Stimulated activated naive CD4-positive, alpha-beta T cell (primary cell): ENCODE measurements at places on chromosomes 1 and 21.

DNA sequence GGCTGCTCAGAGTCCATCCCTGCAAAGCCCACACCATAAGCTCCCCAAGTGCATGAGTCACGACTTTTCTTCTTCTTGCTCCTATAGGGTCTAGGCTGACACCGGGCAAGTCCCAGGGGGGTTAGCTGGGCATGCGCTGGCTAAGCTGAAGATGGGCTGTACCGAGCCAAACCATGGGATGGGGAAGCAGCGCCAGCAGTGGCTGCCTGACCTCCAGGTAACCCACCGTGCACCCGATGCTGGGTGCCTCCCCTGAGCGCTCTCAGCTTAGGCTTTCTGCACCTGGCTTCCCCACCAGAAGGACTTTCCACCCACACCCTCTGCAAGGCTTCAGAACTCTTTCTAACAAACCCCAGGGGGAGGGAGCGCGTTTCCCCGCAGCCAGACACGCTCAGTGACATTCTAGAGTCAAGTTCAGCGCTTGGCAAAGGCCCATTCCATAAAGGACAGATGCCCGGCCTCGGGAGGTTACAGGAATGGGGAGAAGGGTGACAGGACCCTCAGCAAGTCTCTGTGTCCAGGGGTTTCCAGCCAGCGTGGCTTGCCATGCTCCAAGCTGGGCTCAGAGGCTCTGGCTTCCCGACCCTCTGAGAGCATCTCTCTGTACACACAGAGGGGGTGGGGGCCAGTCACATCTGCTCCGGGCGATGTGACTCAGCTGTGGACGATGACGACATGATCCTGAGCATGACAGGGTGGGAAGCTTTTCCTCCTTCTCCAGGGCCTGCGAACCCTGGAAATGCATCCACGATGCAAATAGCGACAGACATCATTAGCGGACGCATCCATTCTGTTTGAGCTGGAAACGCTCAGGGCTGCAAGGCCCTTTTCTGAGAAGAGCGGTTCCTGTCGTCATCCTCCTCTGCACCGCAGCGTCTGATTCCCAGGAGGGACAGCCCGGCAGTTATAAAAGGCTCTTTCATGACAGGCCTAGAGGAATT lies 107.8 kb downstream of the SIK1 start:
- no peak for DNase-seq

DNA sequence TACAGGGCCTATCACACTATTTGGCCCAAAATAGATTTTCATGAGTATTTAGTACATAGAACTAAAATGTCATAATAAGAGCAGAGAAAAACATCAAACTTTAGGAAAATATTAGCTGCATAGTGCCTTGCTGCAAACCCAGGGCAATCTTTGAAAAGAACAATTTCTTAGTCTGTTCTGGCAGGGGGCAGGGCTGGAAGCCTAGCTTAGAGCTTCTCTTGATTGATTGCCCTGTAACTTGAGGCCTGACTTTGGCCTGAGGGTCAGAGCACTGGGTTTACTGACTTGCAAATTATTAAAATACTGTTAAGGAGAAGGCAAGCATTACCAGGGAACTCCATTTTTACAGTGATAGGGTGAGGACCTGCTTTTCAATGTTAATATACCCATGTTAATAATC lies 115.8 kb upstream of the SPAG17 start:
- DNase-seq: no peak

GRCh38 chr1:8870616-8871538 lies 7.6 kb downstream of the ENO1 start:
- no peak for DNase-seq

DNA sequence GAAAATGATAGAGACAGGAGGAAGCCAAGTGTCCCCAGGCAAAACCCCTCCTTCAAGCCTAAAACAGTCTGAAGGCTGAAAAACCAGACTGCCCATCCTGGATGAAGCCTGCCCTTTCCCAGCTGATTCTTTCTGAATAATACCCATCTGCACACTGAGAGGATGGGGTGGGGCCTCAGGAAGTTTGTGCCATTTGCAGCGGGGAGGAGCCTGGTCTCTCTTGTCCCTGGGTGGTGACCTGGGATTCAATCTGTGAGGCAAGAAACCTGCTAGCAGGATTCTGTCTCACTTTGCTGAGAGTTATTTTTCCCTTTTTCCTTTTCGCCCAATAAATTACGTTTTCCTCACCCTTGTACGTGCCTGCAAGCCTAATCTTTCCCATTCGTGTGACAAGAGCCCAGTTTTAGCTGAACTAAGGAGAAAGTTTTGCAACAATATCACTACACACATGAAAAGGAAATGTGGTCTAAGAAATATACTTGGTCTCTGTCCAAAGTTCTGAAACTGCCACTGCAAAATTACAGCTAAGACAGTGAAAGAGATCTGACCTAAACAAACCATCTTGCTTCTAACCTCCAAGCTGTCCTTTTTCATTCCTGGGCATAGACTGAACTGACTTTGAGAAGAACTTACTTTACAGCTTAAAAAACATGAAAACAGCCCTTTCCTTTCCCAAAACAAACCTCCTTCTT lies 105.0 kb downstream of the COP1 start:
- no peak for DNase-seq

GRCh38 chr1:5890346-5891106 lies 101.7 kb downstream of the NPHP4 start:
- DNase-seq: no peak
